Left kidney (tissue), 8 donors: ENCODE measurements at places on chromosomes 5 and 9. TPM values are rescaled to one million over a fixed set of nuclear protein-coding genes. Genes with fewer than 3 reads are reported as not detected.

Gene ELOVL7
- polyA plus RNA-seq: 20.3 TPM

Gene ZNG1C
- polyA plus RNA-seq: 26.3 TPM

Gene DMGDH
- polyA plus RNA-seq: 23.9 TPM

DNA sequence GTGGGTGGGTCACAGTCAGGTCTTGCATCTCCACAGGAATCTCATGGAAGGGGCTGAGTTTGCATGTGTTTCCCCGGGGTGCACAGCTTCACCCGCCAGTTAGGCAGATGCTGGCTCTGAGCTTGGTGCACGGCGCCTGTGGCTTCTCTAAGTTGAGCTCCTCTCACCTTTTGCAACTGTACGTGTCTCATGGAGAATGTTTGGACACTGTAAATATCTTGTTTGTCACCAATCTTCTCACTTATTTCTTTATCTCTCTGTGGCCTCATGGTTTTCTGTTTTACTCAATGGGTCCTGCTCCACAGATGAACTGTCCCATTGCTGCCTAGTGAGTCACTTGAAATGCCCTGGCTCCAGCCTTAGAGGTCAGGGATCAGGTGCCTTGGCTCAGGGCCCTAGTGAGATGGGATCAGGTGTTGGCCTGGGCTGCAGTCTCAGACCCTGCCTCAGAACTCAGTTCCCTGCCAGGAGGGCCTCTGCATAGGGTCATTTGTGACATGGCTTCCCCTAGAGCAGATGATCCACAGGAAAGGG is 61.6 kb downstream of the WNK2 start:
- no peak for DNase-seq

DNA sequence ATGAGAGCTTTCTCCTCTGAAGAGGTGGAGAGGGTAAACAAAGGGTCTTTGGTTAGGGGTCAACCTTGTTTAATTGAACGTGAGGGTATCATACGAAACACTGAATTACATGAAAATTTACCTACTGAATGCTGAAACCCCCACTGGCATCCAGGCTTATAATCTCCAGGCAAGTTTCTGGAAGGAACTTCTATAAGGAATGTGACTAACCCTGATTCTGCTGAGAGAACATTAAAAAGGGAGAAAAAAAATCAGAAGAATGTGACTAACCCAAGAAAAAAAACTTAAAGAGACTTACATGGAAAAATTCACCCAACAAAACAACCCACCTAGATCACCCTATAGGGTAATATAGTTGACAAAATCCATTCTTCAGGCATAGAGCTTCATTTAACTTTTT is 55.5 kb downstream of the APC start:
- DNase-seq: no peak

DNA sequence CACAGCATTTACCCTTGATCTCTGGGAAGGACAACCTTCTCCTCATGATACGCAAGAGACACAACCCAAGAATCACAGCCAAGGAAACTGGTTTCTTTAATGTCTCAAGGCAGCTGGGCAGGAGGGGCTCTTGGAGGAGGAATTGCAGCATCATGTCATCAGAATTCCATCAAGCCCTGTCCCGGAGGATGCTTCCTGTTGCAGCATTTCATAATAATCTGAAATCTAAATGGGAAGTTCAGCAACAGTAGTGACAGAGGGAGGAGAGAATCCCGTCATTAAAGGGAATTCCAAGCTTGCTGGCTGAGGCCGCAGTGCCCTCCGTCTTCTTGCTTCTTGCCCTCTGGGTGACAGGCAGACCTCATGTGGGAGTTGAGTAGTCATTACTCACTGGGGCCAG is 192.7 kb downstream of the TENT4A start:
- DNase-seq: no peak

- no peak for DNase-seq
These were observed 72.6 kb downstream of the SMARCA2 start for GRCh38 chr9:2087500-2088313.

DNA sequence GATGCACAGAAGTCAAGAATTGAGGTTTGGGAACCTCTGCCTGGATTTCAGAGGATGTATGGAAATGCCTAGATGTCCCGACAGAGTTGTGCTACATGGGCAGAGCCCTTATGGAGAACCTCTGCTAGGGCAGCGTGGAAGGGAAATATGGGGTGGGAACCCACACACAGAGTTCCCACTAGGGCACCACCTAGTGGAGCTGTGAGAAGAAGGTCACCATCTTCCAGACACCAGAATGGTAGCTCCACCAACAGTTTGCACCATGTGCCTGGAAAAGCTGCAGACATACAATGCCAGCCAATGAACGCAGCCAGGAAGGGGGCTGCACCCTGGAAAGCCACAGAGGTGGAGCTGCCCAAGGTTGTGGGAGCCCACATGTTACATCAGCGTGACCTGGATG is 104.5 kb downstream of the STK32A start:
- no peak for DNase-seq

DNA sequence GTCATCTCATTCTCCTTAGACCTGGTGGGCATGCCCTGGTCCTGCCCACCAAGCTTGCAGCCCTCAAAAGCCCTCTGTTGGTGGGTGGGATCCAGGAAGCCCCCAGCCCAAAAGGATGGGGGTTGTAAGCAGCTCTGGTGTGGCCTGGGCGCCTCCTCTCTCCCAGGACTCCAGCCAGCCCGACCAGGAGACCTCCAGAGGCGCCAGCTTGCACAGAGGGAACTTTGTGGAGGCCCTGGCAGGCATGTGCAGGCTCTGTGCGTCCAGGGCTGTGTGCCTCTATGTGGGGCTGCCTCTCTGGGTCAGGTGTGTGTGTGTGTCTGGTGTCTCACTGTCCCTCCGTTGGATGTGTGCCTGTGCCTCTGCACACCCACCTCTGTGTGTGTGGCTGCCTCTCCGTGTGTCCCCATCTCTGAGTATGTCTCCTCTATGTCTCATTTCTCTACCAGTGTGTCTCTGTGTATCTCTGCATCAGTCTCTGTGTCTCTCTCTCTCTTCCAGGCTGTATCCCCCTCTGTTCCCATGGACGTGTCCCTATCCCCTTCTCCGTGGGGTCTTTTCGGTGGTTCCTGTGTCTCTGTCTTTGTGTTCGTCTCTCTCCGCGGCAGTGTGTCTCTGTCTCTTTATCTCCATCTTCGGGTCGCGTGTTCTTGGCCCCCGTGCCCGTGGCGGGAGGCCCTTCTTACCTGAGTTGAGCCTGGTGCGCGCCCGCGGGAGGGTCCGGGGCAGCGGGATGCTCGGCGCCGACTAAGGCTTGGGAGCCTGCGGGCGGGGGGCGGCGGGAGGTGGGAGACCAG is 501 bp downstream of the ENHO start:
- no peak for DNase-seq

GRCh38 chr5:56270058-56270457 is 36.9 kb upstream of the ANKRD55 start:
- no peak for DNase-seq

- DNase-seq: no peak
These were observed 59.6 kb downstream of the SLC1A1 start for GRCh38 chr9:4549751-4550295.

DNA sequence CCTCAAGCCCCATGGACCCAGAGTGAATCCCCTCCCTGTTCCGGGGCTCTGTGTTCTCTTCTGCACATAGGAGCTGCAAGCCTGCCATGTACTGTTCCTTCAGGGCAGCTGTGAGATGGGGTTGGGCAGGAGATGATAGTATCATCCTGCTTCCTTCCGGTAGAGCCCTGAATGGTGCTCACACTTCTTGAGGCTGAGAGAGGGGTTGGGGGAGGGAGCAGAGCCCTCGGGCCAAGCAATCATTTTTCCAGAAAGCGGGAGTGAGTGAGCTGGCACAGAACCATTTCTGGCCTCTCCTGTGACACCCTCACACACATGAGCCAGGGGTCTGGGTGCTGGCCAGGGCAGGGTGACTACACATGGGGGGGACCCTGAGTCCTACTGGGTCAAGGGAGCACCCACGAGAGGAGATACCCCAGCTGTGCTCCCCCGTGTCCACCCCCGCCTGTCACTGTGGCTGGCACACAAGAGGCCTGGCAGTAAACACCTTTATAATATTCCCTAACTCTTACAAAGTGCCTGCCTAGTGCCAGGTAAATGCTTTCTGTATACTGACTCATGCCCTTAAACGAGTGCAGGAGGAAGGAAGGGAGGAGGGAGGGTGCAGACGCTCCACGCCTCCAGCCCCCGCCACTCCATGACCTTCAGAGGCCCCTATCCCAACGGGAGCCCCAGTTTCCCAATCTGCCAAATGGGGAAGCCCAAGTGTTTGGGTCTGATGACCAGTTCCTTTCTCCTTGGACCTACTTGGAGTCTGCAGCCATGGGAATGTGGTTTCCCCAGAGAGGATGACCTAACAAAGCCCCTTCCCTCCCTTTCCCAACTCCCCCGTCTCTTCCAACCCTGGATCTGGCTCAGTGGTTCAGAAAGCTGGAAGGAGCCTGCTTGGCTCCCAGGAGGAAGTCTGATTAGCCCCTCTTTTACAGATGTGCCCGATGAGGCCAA is 15.5 kb downstream of the AKNA start:
- DNase-seq: no peak

GRCh38 chr5:145247745-145248040 is 587.4 kb downstream of the PRELID2 start:
- no peak for DNase-seq
